ENCODE measurements at places on chromosomes 4 and X. TPM values are rescaled to one million over a fixed set of nuclear protein-coding genes. Genes with fewer than 3 reads are reported as not detected.

DNA sequence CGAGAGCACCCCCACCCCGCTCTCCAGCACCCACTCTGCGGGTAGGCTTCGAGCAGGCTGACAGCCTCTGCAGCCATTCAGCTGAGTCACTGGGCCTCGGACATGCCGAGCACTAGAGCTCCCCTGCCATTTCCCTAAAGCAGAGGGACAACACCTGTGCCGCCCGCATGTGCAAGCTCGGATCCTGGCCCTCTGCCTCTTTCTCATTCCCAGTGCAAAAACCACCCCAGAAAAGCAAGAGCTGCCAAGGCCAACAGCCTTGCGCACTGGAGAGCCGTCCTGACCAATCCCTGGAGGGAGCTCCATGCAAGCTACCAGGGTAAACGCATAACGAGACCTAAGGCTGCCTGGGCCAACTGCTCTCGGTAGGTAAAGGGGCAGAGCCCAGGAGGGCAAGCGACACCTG, 5.3 kb downstream of the HCFC1 start:
- peak; percentile 64 for DNase-seq

DNA sequence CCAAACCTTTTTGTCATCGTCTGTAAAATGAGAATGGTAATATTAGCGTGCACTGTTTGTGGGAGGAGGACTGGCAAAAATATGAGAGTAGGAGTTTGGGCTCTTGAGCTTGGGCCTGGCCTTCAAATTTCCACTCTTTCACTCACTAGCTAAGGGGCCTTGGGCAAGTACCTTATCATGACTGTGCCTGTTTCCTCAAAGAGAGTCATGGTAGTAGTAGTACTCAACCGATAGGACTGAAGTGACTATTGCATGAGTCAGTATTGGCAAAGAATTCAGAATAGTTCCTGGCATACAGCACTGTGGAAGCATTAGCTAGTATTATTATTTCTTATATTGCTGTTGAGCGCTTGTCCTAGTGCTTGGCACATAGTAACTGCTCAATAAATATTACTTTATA, 16.0 kb upstream of the RBM3 start:
- no peak for DNase-seq

GRCh38 chr4:167730769-167731168, 361.6 kb upstream of the ANXA10 start:
- no peak for DNase-seq

- DNase-seq = peak; percentile 51
Observed at GRCh38 chr4:78720994-78721677, 55.0 kb upstream of the BMP2K start.

DNA sequence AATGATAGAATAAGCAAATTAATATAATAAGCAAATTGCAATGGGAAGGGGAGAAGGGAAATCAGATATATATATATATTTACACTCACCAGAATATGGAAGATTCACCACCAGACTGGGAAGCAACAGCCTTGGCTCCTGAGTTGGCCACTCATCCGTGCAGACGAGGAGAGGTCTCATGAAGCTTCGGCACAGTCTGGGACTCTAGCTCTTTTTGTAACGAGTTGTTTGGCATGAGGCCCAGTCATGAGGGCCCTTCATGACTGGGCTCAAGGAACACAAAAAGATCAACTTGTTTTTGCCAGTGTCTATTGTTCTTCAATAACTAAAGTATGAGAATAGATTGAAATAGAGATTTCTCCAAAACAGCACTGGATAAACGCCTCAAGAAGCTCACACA, 176.4 kb downstream of the ADGRA3 start:
- DNase-seq = no peak

DNA sequence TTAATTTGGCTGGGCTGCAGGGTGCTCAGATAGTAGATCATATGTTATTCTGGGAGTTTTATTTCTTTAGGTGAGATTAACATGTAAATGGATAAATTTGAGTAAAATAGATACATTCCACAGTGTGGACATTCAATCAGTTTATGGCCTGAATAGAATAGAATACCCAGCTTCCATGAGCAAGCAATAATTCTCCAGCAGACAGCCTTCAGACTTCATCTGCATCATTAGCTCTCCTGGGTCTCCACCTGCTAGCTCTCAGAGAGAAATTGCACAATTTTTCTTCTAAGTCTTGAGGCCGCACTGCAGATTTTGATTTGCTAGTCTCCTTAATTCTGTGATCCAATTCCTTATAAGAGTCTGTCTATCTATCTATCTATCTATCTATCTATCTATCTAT, 420.3 kb upstream of the BOD1L1 start:
- no peak for DNase-seq

DNA sequence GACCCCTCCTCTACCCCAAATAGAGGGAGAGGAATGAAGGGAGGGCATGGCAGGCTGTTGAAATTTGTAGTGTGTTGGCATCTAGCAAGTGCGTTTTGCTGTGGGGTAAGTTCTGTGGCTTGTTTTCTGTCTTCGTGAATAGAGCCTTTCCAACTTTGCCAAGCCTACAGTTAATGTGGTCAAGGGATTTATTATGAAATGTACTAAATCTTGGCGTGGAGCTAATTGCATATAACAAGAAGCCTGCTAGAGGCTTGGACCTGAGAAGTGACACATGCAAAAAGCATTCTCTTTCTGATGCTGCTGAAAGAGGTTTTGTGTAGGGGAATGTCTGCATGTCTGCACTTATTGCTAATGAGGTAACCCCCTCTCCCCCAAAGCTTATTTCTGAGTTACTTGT, 132.2 kb downstream of the BMPR1B start:
- DNase-seq = no peak

GRCh38 chr4:40238700-40239548, 42.1 kb downstream of the RHOH start:
- DNase-seq = no peak

DNA sequence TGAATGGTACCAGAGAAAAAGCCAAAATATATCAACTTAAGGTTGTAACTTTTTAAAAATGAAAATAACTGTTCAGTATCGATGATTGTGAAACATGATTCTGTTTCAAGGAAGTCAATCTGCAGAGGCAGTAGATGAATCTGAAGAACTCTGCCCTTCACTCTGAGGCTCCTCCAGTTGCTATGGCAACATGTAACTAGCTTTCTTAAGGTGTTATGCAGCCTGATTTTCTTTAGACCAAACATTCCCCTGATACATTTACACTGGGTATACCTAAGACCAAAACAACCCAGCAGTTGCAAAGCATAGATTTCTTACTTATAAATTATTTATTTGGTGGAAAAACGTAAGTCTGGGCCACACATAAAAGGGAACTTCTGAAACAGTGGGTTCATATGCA, 133.6 kb upstream of the RASGEF1B start:
- no peak for DNase-seq

DNA sequence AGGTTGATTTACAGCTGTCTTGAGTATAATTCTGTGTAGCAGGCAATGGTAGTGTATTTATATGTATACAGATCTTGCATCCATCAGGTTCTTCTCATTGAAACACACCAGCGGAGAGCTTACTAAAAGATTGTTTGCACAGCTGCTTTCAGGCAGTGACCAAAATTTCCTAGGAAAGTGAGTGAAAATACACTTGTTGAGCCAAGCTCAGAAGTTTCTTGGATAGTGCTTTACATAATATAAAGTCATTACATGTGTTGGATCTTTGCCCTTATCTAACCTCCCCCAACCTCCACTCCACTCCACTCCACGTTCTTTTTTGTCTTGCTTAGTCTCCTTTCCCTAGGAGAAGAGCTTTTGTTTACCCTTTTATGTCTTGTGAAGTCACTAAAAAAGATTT, 34.1 kb downstream of the CNKSR2 start:
- DNase-seq = no peak

DNA sequence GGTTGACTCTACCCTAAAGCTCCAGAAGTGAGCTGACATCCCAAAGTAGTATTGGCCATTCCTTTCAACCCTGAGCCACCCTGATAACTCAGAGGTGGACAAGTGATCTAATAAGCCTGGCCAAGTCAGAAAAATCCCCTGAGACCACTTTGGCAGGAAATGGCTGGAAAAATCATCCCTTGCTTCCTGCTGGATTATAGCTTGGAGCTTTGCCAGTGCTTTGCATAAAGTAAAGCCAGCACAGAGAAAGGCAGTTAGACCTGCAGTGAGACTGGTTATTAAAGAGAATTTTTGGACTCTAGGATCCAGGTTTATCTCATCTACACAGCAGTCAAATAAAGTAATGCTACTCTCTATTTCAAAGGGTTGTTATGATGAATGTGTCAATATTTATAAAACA, 6.4 kb downstream of the CXCL3 start:
- no peak for DNase-seq

- peak; percentile 56 for DNase-seq
Observed at GRCh38 chr4:88803600-88804096, 106.0 kb upstream of the NAP1L5 start.

DNA sequence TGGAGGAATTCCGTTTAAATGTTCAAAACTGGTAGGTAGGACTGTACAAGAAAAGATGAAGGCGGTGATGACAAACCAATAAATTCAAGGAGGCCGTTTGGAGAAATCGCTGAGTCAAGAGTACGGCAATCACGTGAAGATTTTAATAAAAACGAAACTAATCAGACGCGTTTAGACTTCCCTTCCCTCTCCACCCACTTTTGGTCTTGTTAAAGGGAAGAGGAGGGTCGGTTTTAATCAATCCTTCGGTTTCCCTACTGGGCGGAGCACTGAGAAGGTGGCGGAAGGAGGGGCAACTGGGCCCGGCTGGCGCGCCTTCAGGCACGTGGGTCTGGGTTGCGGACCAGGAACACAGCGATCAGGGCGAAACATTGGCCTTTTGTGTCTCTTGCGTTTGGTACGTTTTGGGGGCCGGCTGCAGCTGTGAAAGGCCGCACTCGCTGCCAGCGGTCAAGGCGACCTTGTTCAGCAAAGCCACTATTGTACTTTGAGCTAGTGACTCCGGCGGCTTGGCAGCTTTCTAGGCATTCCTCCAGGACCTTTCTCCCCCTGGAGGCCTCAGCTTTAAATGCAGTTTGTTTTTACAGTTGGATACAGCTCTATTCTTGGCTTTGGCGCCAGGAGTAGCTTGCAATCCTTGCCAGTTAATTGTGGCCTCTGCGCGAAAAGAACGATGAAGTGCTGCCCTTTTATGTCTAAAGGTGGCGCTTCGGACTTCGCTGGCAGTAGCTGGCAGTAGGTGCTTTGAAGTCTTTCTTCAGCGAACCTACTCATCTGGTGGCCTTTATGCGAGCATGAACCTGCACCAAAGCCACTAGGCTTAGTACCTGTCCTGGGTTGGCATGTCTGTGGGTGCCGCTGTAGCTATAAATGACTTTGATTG, 16.8 kb upstream of the LAMP2 start:
- peak; percentile 92 for DNase-seq

- DNase-seq = no peak
Observed at GRCh38 chr4:81667539-81667938, 195.8 kb upstream of the RASGEF1B start.

- DNase-seq = no peak
Observed at GRCh38 chr4:7738458-7739076, 201.1 kb downstream of the AFAP1 start.

The INTU gene
- 5.7 TPM for total RNA-seq

The FGF13 gene
- total RNA-seq = 3.9 TPM

Data from right cardiac atrium (tissue), 5 donors.